ENCODE measurements at places on chromosomes 12 and 14.
A peak's percentile ranks its signal among the peaks of the same experiment; 100 is the strongest.

- DNase-seq = no peak
Observed at GRCh38 chr12:8897081-8897480, 17.2 kb upstream of the PHC1 start.

- DNase-seq = peak; percentile 79
Observed at GRCh38 chr12:104288635-104289274, 14.8 kb upstream of the EID3 start.

- DNase-seq = no peak
Observed at GRCh38 chr12:2336409-2336829, 283.6 kb downstream of the CACNA1C start.

GRCh38 chr12:6937481-6938352 is 5.9 kb upstream of the RNU7-1 start:
- peak; percentile 90 for DNase-seq

GRCh38 chr12:95705143-95705542 is 85.4 kb downstream of the NTN4 start:
- no peak for DNase-seq

DNA sequence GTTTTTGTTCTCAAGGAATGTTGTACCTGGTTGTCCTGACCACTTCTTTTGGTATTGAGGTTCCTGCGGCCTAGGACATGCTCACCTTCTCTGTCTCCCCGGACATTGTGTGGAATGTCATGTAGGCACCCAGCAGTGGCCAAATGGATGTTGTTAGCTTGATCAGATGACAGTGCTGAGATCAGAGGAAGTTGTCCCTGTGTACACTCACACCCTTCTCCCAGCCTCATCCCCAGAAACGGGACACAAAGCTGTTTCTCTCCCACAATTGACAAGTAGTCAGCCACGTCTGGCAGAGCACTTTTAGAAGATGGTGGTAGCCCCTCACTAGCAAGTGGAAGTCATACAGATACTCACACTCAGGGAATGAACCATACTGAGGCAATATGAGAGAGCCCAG is 3.0 kb downstream of the PLEKHH1 start:
- no peak for DNase-seq

- DNase-seq = no peak
Observed at GRCh38 chr14:60647081-60647836, 2.0 kb downstream of the SIX1 start.

DNA sequence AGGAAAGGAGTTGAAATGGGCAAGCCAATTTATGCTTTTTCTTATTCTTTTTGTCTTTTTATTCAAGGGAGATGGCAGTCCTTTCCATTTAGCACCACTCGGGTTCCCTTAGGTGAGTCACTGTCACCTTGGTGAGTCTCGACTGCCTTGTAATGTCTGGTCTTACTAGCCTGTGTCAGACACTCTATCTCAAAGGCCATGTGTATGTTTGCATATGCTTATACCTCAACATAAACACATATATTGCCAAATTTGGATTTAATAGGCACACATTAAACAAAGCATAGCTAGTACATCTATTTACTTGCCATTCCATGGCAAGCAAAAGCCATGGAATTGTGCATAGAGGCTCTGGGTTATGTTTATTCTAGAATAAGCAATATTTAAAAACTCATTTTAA is 624.9 kb upstream of the FOXG1 start:
- DNase-seq = no peak

- DNase-seq = no peak
Observed at GRCh38 chr12:124240493-124240892, 54.4 kb upstream of the RFLNA start.

GRCh38 chr14:53304726-53305381 is 151.7 kb upstream of the DDHD1 start:
- DNase-seq = no peak

- no peak for DNase-seq
Observed at GRCh38 chr14:100107236-100107635, 42.0 kb downstream of the EVL start.

GRCh38 chr14:52026901-52027300 is 37.6 kb downstream of the RTRAF start:
- DNase-seq = no peak

All from activated T-helper 9 cell treated with anti-CD3 and anti-CD28 coated beads, Interleukin-2, amount 50 U/mL, for 16 hours (primary cell).